ENCODE measurements at places on chromosomes 2 and 18.

DNA sequence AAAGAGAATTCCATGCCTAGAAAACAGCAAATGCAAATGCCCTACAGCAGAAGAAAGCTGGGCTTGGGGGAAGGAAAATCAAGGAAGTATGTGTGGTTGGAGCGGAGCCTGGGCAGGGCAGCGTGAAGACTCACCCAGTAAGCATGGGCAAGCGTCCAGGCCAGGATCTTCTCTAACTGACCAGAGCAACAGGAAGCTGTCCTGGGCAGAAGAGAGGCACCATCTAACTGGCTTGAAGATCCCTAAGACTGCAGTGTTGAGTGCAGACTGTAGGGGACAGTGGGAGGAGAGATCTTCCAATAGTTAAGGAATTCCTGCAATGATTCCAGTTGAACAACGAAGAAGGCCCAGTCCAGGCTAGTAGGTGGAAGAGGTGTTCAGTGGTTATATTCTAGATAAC lies 57.9 kb downstream of the NXPH2 start:
- H3K27me3 ChIP-seq = no peaks in the 10 kb centered on the region
- H3K36me3 ChIP-seq = no peaks in the 10 kb centered on the region
- H3K27ac ChIP-seq = no peak overlapping the region
- H3K4me1 ChIP-seq = no peaks in the 10 kb centered on the region
- no peak overlapping the region for H3K4me3 ChIP-seq

GRCh38 chr2:197700960-197701359 lies 4.2 kb upstream of the MARS2 start:
- no peak overlapping the region for H3K4me3 ChIP-seq
- peaks cover 6% of the 10 kb centered on the region for H3K4me1 ChIP-seq

GRCh38 chr2:170063456-170064235 lies 114.3 kb upstream of the MYO3B start:
- no peak overlapping the region for H3K4me3 ChIP-seq
- H3K27ac ChIP-seq = peak overlapping the region; percentile 63
- peaks cover 36% of the 10 kb centered on the region for H3K36me3 ChIP-seq
- no peak for DNase-seq

DNA sequence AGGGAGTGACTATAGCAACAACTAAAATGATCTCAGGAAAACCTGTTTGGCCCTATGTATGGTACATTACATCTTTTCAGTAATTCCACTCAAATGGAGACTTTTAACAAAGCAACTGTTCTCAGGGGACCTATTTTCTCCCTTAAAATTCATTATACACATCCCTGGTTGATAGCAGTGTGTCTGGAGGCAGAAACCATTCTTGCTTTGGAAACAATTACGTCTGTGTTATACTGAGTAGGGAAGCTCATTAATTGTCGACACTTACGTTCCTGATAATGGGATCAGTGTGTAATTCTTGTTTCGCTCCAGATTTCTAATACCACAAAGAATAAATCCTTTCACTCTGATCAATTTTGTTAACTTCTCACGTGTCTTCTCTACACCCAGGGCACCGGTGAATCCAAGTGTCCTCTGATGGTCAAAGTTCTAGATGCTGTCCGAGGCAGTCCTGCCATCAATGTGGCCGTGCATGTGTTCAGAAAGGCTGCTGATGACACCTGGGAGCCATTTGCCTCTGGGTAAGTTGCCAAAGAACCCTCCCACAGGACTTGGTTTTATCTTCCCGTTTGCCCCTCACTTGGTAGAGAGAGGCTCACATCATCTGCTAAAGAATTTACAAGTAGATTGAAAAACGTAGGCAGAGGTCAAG lies 955 bp downstream of the TTR start:
- no peak for DNase-seq
- H3K4me3 ChIP-seq = no peak overlapping the region
- peaks cover 9% of the 10 kb centered on the region for H3K27me3 ChIP-seq
- no peaks in the 10 kb centered on the region for H3K4me1 ChIP-seq
- H3K27ac ChIP-seq = no peak overlapping the region

DNA sequence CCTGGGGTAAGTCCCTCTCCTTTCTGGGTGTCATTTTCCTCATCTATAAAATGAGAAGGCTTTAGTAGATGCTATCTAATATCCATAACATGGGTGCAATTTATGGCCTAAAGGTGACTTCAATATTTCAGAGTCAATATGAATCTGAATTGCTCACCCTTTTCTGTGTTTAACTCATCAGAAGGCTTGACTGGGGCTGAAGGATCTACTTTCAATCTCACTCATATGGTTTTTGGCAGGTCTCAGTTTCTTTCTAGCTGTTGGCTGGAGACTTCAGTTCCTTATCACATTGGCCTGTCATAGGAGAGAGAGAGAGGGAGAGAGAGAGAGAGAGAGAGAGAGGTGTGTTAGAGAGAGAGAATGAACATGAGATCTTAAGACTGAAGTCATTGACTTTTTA lies 343.7 kb upstream of the MEX3C start:
- peaks cover 5% of the 10 kb centered on the region for H3K27me3 ChIP-seq
- no peak overlapping the region for H3K4me3 ChIP-seq
- DNase-seq = no peak
- H3K4me1 ChIP-seq = no peaks in the 10 kb centered on the region

GRCh38 chr2:26608557-26608956 lies 32.6 kb downstream of the CIB4 start:
- peaks cover 50% of the 10 kb centered on the region for H3K27me3 ChIP-seq
- peaks cover 3% of the 10 kb centered on the region for H3K36me3 ChIP-seq
- H3K4me3 ChIP-seq = no peak overlapping the region
- H3K27ac ChIP-seq = no peak overlapping the region
- DNase-seq = no peak
- H3K4me1 ChIP-seq = peaks cover 5% of the 10 kb centered on the region

GRCh38 chr2:44813165-44813564 lies 128.3 kb upstream of the SIX3 start:
- peaks cover 3% of the 10 kb centered on the region for H3K36me3 ChIP-seq
- no peak overlapping the region for H3K4me3 ChIP-seq
- H3K27ac ChIP-seq = no peak overlapping the region
- no peak for DNase-seq
- H3K27me3 ChIP-seq = peaks cover 53% of the 10 kb centered on the region
- H3K4me1 ChIP-seq = no peaks in the 10 kb centered on the region

DNA sequence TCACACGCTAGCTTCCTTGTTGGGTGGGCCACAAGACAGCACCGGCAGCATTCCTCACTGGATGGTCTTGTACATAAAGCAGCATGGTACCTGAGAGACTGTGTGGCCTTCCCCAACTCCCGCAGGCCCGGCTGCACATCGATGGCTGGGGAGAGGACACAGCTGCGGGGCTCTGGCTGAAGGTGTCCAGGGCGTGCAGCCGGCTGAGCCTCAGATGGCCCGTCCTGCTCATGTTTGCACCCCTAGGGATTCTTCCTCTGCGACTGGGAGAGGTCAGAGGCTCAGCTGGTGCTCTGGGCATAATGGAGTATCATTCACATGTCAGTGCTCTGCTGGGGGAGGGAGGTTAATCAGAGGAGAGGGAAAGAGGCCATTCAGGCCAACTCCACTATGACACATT lies 207.9 kb downstream of the SEPTIN10 start:
- peaks cover 3% of the 10 kb centered on the region for H3K4me1 ChIP-seq
- no peak overlapping the region for H3K27ac ChIP-seq
- no peak for DNase-seq
- H3K36me3 ChIP-seq = no peaks in the 10 kb centered on the region
- H3K27me3 ChIP-seq = peaks cover 48% of the 10 kb centered on the region

- no peak overlapping the region for H3K4me3 ChIP-seq
- no peak for DNase-seq
- H3K4me1 ChIP-seq = no peaks in the 10 kb centered on the region
- H3K36me3 ChIP-seq = no peaks in the 10 kb centered on the region
Measured at GRCh38 chr2:113765276-113765675, 8.8 kb upstream of the SLC35F5 start.

DNA sequence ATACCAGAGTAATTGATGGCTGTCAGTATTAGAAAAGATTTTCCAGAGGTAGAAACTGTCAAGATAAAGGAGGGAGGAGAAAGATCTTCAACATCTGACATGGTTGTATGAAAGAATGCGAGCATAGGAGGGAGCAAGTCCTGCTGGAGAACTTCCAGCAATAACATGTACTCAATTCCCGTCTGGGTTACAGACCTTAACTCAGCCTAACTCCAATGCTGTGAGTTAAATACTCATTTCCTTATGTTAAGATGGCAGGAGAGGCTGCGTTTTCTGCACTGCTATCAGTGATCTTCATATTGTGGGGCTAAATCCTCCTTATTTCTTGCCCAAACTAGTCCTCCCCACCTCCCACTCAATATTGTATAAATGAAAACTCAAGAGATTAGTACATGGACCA lies 6.7 kb upstream of the CERS6 start:
- no peak overlapping the region for H3K27ac ChIP-seq
- DNase-seq = no peak
- no peak overlapping the region for H3K4me3 ChIP-seq
- no peaks in the 10 kb centered on the region for H3K4me1 ChIP-seq
- no peaks in the 10 kb centered on the region for H3K36me3 ChIP-seq

DNA sequence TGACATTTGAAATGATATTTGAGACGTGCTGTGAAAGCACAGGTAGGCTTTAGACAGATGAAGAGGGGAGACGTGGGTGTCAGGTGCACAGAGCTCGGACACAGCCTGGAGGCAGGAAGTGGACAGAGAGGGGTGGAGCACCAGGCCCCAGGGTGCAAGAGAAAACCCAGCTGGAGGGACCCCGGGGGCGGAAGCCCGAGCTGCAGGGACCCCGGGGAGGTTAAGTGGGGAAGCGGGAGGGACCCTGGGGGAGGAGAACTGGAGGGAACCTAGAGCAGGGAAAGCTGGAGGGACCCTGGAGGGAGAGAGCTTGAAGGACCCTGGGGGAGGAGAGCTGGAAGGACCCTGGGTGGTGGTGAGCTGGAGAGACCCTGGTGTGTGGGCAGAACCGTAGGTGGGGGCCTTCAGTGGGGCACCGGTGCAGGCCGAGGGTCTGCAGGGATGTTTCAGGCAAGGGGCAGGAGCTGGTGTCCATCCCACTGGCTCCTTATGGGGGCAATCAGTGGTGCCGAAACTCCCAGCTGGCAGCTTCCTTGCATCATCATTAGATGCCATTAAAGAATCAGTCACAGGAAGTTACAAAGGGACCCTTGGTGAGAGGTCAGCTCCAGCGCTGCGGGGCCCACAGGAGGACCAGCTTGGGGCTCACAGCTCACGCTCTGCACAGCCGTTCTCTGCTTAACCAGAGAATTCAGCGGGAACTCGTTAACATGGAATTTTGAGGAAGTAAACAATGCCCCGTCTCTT lies 246.6 kb downstream of the EIPR1 start:
- no peaks in the 10 kb centered on the region for H3K4me1 ChIP-seq
- H3K27ac ChIP-seq = no peak overlapping the region
- no peak for DNase-seq
- no peak overlapping the region for H3K4me3 ChIP-seq

DNA sequence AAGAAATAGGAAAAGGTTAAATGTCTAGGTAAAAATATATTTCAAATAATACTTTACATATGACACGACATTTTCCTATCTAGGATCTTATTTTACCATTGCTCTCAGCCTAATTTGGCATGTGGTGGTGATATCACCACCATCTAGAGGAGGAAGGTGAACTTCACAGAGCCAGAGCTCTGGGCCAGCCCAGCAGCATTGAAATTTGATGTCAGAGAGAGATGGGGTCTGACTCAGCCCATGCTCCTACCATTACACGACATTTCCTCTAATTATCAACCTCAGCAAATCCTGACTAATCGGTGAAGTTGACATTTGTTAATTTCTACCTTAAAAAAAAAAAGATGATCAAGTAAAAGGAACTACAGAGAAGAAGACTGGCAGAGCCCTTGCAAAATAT lies 42.3 kb downstream of the LRRTM4 start:
- H3K27me3 ChIP-seq = no peaks in the 10 kb centered on the region
- H3K4me3 ChIP-seq = no peak overlapping the region
- no peak overlapping the region for H3K27ac ChIP-seq
- H3K4me1 ChIP-seq = no peaks in the 10 kb centered on the region
